AG04450 (cell line): ENCODE measurements at places on chromosomes 2 and 18.

DNA sequence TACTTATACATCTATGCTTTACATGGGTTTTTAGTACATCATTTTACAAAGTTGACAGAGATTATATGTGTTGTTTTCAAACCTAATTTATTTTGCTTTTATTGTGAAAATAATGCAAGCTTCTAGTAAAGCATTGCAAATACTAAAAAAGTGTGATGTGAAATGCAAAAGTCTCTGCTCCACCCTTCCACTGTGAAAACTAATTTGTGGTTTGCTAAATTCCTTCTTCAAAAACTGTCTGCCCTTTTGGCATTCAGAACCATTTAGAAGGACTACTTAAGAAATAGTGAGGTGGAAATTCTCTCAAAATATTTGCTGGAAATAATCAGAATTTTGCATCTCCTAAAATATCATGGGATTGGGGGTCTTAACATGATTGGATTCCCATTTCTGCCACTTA lies 78.4 kb downstream of the CSRNP3 start:
- no peak for DNase-seq

GRCh38 chr18:76823587-76824011 lies 1.2 kb downstream of the ZNF236 start:
- no peak for DNase-seq

- no peak for DNase-seq
Measured at GRCh38 chr2:236603361-236604015, 33.9 kb downstream of the ACKR3 start.

DNA sequence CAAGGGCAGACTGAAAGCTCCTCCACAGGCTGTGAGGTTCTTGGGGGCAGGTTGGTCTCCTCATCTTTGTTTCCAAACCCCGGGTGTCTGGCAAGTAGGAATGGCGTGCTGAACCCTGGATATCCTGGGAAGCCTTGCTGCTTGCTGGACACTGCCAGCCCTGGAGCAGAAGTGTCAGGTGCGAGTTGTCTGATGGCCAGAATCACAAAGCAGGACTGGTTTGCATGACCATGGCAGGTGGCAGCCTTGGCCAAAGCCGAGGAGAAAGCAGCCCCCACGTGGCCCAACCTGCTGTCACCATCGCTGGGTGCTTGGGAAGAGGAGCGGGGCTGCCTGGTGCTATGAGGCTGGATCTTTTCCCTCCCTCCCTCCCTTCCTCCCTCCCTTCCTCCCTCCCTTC lies 309.5 kb upstream of the HS6ST1 start:
- DNase-seq: no peak

- no peak for DNase-seq
Measured at GRCh38 chr2:2879781-2880180, 497.8 kb downstream of the EIPR1 start.

DNA sequence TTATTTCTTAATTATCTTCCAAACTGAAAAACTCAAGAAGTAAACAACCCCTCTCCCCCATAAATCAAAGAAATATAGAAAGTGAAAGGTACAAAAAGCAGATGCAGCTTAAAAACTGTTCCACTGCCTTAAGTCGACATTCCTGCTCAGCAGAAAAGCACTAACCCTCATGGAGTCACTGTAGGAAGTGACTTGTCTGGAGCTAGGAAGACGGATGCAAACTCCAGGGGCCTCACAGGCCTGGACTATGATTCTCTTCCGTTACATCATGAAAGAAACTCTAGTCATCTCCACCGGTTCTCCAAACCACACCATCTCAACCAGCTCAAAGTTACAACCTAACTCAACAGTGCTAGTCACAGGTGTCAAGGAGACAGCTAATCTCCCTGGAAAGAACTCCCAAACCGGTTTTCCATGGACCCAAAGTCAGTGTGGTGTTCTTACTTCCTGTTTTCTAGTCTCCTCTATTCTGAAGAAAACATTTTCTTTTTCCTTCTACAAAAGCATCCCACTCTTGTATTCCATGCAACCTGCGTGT lies 128.4 kb downstream of the PIEZO2 start:
- DNase-seq: no peak

- DNase-seq: no peak
Measured at GRCh38 chr18:73615506-73615905, 532.1 kb downstream of the FBXO15 start.

DNA sequence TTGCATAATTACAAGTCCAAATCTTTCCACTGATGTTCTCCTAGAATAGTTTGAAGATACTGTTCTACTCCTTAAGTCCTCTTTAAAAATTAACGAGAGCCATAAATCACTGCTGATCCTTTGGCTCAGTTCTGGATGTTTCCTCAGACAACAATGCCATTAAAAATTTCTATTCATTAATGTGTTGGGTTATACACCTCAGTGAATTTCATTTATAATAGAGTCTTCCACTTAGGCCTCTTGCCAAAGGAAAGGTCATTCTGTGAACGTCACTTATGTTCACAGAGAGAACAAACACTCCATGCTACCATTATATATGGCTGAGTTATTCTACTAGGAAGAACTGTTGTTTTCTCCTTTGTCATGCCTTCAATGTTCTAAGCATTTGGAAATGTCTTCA lies 1472.3 kb upstream of the CELF4 start:
- no peak for DNase-seq

- DNase-seq: no peak
Measured at GRCh38 chr18:10391506-10391905, 62.9 kb upstream of the APCDD1 start.

GRCh38 chr2:24237313-24237712 lies 62.5 kb downstream of the FAM228A start:
- no peak for DNase-seq

DNA sequence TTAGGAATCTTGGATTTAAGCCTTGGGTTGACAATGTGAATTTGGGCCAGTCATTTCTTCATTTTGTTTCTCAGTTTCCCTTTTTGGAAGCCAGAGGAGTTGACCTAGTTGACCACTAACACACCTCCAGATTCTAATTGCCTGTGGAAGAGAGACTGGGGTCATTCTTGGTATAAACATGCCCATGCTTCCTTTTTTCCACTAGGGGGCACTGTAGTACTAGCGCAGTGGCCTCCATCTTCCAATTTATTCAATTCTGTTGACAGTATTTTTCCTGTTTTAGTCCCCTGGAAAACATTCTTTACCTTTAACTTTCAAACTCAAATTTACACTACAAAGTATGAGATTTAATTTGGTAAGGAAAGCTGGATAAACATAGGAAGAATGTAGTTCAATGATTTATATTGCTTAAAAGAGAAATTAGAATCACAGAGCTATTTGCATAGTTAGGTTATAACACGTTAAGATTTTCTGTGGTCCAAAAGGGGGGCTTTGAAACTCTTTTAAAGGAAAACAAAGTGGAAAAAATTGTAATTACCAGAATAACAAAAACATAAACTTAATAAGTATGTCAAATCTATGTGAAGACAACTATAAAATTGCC lies 57.5 kb upstream of the AGPS start:
- no peak for DNase-seq

GRCh38 chr18:57801761-57802212 lies 1.3 kb downstream of the ATP8B1 start:
- no peak for DNase-seq

DNA sequence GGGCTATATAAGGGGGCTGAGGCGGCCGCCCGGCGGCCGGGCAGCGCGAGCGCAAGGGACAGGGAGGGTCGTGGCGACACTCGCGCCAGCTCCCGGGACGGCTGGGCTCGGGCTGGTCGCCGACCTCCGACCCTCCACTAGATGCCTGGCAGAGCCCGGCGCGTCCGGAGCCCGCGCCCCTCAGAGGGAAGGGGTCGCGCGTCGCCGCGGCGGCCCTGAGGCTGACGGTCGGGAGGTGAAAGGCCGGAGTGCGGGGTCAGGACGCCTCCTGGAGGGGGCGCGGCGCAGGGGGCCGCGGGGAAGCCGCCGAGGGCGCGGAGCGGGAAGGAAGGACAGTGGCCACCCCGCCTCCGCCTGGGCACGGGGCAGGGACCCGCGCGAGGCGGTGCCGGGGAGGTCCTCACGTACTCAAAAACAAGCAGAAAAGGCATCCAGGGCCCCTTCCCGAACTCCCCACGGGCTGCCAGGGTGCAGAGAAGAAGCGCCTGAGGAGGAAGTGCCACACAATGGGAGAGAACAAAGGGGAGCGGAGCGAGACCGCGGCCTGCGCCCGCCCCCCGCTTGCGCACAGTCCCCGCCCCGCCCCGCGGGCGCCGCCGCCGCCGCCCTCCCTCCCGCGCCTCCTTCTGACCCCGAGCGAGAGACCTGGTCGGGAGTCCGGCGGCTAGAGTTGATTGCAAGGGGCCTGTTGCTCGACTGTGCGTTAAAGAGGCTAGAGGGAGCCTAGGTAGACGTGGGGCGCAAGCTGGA lies 776 bp upstream of the KLF7 start:
- no peak for DNase-seq

DNA sequence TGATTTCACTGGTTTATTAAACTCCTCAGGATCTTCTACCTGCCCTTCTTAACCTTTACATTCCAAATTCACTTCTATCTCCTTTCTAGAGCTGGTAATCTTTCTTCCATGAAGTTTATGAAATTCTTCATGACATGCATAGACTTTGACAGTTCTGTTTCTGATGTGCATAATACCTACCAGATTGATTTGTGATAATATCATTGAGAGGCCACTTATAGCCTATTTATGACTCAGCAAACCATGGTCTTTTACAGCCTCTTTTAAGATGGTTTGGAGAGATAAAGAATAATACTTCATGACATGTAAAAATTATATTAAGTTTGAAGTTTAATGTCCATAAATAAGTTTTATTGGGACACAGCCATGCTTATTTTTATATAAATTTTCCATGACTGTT lies 14.0 kb downstream of the SCN2A start:
- no peak for DNase-seq

GRCh38 chr2:168998609-168999211 lies 32.4 kb downstream of the ABCB11 start:
- DNase-seq: no peak

GRCh38 chr2:68627615-68628014 lies 15.8 kb upstream of the PROKR1 start:
- DNase-seq: no peak

GRCh38 chr2:43905371-43905803 lies 66.6 kb downstream of the ABCG8 start:
- DNase-seq: no peak

- no peak for DNase-seq
Measured at GRCh38 chr2:178287652-178288344, 93.5 kb downstream of the OSBPL6 start.

- DNase-seq: no peak
Measured at GRCh38 chr18:79245517-79246001, 150.2 kb upstream of the NFATC1 start.

GRCh38 chr2:9990736-9991135 lies 39.2 kb downstream of the GRHL1 start:
- no peak for DNase-seq

- DNase-seq: peak; percentile 71
Measured at GRCh38 chr18:37403100-37403781, 162.4 kb downstream of the CELF4 start.

DNA sequence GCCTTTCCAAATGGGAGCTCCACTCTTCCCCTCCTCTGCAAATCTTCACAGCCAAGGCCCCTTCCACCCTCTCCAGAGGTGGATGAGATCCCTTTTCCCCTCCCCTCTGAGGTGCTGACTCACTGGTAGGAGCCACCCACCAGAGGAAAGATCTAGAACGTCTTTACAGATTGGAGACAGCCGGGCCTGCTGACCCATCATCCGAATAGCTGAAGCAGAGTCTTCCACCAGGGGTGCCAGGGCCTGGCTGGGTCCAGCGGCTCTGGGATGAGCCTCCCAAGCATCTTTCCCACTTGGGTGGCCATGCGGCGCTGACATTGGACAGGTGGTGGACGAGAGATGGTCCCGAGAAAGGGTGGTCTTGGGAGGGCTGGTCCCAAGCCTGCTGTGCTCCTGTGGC lies 9.0 kb downstream of the ERFE start:
- DNase-seq: no peak

- DNase-seq: no peak
Measured at GRCh38 chr18:48470484-48471180, 61.4 kb upstream of the ZBTB7C start.

DNA sequence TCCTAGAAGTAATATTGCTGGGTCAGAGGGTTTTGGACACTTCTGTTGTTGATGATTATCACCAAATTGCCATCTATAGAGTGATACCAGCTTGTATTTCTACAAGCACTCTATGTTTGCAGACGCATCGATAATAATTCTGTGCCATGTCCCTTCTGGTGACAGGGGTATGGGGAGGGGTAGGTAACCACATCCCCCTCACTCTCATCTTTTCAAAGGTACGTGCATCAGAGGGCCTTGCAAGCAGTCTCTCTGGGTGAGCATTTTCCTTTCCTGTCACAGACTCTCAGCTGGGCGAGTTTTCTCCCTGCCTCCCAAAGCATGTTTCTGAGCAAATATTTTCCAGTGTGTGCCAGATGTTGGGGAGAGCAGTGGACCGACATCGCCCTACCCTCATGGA lies 98.0 kb downstream of the SMAD7 start:
- DNase-seq: no peak

DNA sequence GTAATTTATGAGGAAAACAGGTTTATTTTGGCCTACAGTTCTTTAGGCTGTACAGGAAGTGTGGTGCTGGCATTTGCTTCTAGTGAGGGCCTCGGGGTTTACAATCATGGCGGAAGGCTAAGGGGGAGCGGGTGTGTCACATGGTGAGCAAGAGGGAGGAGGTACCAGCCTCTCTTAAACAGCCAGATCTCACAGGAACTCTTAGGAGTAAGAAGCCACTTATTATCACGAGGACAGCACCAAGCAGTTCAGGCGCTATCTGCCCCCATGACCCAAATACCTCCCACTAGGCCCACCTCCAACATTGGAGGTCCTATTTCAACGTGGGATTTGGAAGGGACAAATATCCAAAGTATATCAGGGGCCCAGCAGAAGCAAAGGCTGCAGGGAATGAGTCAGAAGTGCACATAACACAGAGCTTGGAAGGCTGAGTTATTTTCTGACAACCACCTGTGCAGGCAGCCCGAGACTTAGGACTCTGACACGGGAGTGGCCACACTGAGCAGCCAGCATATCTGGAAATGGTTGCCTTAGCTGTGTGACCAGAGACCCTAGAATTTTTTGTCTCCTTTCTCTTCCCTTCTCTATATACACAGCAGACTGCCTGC lies 170.9 kb downstream of the PRPF40A start:
- DNase-seq: no peak

DNA sequence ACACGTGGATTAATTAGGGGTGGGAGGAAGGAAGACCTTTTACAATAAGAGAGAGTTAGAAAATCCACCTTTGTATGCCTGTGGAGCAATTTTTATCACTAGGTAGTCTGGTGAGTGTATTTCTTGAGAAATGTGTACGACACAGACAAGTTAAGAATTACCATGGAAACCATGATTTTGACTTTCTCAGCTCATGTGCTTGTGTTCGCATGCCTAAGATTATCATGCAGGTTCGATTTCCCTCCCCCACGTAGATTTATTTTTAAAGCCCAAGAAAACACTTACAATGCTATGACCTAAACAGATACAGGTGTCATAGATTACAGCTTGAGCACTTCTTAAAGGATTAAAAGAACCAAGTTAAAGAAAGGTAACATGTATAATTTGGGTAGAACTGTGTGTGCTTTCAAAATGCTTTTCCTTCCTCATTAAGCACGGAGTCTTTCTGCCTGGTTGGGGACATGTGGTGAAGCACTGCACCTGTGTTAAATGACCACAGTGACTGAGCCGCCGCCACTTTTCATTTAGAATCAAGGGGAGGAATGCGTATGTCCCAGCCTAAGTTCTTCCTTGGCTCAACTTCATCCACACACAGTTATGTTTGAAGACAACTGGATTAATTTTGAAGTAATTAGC lies 16.6 kb downstream of the SERTAD2 start:
- DNase-seq: no peak

- no peak for DNase-seq
Measured at GRCh38 chr2:217074576-217075255, 214.9 kb upstream of the TNP1 start.
